Activated CD4-positive, alpha-beta T cell treated with anti-CD3 and anti-CD28 coated beads, Interleukin-2, amount 10 ng/mL, durations not matched to agents 7 days and 5 days (primary cell): ENCODE measurements at places on chromosomes 5 and 9. TPM values are rescaled to one million over a fixed set of nuclear protein-coding genes. Genes with fewer than 3 reads are reported as not detected.

- no peak for DNase-seq
- no peak overlapping the region for H3K27ac ChIP-seq
- no peaks in the 10 kb centered on the region for H3K36me3 ChIP-seq
- H3K4me1 ChIP-seq: no peaks in the 10 kb centered on the region
Observed at GRCh38 chr5:128427921-128428320, 110.1 kb downstream of the FBN2 start.

DNA sequence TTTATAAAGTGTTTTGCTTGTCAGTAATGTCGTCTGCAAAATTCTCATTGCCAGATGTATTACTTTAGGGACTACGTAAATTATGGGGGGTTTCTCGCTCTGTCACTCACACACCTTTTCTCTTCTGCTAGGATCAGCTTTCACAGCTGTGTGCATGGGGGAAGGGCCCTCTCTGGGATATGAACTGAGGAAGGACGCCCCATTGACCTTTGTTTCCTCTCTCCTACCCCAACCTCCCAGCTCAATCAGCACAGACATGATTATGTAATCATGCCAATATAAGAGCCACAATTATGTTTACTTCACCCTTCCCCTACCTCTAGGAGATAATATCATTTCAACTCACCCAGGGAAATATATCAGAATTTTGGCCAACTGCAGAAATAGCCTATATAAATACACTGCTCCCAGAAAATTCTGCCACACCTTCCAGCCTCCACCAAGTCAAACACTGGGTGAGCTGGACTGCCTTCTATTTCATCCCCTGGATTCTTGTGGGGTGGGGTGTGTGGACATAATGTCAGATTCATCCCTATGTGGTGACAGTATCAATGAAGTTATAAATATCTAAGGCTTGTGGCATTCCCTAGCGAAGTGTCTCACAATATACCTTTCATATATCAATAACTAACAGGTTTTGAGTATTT is 12.6 kb upstream of the SEMA5A start:
- no peak overlapping the region for H3K4me3 ChIP-seq
- no peak overlapping the region for H3K27ac ChIP-seq
- DNase-seq: no peak
- no peaks in the 10 kb centered on the region for H3K27me3 ChIP-seq
- no peaks in the 10 kb centered on the region for H3K4me1 ChIP-seq
- H3K36me3 ChIP-seq: no peaks in the 10 kb centered on the region

DNA sequence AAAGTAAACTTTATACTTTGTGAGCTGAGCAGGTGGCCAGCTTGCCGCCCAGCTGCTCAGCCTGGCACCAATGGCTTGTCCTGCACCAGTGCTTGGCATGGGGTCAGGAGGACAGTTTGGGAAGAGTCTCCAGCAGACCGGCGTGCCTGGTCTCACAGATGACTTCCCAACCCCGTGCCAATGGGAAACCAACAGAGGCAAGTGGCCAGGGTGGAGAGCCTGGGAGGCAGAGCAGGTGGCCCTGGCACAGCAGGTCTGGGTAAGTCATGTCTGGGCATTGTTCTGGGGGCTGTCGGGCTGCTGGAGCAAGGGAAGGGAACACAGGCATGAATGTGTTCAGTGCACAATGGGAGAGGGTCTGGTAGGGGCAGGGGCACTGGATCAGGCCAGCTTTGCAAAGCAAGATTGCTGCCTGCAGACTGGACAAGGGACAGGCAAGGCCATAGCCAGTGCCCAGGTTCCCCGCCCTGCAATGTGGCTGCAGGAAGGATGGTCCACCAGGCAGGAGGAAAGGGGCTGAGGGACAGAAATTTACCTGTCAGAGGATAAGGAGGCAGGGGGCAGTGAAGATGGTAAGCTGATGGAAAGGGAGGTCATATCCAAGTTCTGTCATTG is 76.2 kb upstream of the ALDH1B1 start:
- H3K4me3 ChIP-seq: no peak overlapping the region
- no peaks in the 10 kb centered on the region for H3K36me3 ChIP-seq
- DNase-seq: no peak
- peaks cover 2% of the 10 kb centered on the region for H3K27me3 ChIP-seq

- H3K36me3 ChIP-seq: no peaks in the 10 kb centered on the region
- no peak for DNase-seq
- no peaks in the 10 kb centered on the region for H3K27me3 ChIP-seq
- H3K27ac ChIP-seq: no peak overlapping the region
Observed at GRCh38 chr9:116555119-116555518, 132.0 kb upstream of the TRIM32 start.

RNF183 gene
- total RNA-seq: not detected

- H3K4me3 ChIP-seq: no peak overlapping the region
- H3K36me3 ChIP-seq: peaks cover 3% of the 10 kb centered on the region
- DNase-seq: no peak
Observed at GRCh38 chr5:2752821-2753439, 1.5 kb upstream of the IRX2 start.
